ENCODE measurements at places on chromosomes 6 and 20.

DNA sequence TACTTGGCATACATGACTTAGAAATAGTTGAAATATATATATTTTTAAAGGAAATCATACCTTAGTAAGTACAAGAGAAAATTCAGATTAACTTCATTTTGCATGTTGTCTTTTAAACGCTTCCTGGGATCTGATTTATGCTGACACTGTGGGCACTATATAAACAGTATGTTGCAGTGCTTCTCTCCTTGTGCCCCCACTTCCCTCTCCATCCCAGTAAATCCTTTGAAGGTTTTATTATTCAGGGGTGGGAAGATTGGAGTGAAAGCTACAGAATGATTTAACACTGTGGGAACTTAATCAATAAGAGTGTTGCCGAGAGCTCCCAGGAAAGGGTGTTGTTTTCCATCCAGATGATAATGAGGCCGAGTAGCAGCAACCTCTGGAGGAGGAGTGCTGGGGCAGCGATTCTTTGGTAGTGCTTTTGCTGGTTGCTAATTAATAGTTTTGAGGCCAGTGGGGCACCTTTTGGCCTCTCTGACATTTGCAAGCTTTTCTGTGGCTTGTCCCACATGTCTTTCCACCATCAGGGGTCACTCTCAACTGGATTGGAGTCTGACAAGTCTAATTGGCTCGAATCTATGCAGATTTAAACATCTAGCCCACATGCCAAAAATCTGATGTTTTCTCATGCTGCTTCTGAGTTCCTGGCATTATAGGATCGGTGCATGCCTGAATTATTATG lies 183.0 kb upstream of the MMS22L start:
- no peak for DNase-seq

DNA sequence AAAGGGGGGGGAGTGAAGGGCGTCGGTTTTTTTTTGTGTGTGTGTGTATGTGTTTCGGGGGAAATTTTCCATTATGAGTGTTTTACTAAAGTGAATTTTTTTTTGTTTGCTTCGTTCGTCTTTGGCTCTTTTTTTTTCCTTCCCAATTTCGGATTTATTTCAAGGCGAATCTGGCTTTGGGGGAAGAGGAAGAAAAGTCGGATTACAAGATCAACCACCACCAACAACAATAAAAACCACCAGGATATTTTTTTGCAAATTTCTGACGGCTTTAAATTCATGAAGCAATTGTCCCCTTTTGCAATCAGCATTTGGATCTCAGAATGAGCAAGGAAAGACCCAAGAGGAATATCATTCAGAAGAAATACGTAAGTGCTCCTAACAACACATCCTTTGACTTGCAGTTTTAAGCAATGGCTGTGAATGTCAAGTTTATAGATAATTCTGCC lies 372 bp downstream of the JARID2 start:
- DNase-seq: no peak

- no peak for DNase-seq
Observed at GRCh38 chr20:50445354-50446151, 64.6 kb upstream of the PTPN1 start.

- no peak for DNase-seq
Observed at GRCh38 chr6:34025861-34026260, 120.0 kb downstream of the GRM4 start.

GRCh38 chr6:57097596-57097995 lies 7.6 kb downstream of the ZNF451 start:
- DNase-seq: no peak

DNA sequence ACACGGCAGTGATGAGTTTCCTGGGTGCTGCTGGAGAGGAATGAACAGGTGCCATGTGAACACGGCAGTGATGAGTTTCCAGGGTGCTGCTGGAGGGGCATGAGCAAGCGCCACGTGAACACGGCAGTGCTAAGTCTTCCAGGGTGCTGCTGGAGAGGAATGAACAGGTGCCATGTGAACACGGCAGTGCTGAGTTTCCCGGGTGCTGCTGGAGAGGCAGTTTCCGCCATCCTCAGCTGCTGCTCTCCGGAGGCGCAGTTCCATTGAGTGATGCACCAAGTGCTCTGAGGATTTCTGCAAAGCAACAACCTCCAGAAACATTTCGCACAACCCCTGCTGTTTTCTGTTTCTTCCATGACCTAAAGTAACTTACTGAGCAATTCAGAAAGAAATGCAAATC lies 155.4 kb downstream of the SMOC2 start:
- no peak for DNase-seq

DNA sequence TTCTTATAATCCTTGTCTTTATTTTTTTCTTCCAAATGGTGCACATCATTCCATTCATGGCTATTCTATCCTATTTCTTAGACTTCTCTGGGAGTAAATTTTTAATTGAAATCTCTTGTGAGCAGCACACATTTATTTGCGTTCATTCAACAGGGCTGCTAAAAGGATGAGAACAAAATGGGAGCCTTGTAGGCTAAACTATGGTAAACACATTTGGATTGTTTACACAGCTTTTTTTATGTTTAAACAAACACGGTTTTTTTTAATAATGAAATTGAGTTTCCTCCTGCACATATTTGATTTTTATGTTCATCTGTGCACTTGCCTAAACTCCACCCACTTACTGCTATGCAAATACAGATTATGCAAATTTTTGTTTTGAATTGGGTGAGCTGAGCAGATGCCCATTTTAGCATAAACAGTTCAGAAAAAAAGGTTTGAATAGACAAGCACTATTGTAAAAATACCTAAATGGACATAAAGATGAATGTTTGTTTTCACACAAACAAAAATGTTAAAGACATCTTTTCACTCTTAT lies 92.0 kb downstream of the OLIG3 start:
- no peak for DNase-seq

DNA sequence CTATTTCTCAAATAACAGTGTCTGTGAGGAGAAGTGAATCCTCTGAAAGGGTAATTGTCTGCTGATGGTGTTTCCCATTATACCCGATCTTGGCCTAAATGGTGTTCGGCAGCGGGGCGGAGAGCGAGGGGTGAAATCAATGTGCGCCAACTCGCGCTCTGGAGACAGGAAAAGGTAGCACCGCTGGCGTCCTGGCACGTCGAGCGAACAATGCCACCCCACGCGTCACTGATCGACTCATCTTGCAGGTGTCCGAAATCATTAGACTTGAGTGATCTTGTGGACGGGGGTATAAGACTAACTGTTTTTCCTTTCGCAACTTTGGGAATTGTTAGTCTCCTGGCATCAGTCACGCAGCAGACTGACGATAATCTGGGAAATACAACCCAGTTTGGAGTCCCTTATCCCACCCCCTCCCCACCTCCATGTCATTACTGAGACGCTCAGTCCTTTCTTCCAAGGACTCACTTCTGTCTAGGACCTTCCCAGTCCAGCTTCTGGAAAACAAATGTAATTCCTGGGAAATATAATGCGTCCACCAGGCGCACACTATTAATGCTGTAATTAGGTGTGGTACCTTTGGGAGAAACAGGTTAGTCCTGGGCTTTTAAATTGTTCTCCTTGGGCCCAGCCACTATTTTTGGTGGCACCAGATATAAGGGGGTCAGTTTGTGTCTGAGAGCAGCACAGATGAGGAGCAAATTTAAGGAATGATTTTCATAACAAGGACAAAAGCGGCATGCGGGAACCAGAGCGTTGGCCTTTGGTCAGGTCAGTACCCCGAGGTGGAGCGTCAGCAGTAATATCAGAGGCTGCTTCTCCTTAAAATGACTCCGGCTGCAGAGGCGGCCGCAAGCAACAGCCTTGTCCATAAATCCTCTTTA lies 2.3 kb downstream of the LINC00237 start:
- no peak for DNase-seq

DNA sequence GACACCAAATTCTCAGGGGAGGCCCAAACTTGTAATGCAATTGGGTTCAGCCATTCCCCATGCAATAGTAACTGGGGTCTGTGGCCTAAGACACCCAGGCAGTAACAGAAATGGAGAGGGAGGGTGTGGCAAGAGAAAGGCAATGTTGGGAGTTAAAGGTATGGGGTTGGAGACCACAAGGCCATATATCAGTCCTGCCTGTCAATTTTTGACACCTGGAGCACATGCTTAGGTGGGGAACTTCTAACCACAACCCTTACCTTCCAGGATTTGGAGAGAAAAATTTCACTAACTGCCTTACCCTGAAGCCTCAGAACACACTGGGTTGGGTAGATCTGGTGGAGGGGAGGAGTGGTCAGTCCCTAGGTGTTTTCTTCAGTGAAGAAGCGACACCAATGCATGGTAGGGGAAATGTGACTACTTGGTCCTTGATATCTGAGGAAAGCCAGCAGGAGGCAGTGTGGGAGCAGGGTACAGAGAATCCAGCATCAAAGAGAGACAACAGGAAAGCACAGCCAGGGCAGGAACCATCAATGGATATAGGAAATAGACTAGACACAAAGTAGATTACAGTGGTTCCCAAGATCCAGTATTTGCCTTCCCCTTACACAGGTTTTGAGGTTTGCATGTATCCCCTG lies 6.8 kb upstream of the USP49 start:
- no peak for DNase-seq

- DNase-seq: no peak
Observed at GRCh38 chr20:20628314-20628713, 84.1 kb downstream of the RALGAPA2 start.

- no peak for DNase-seq
Observed at GRCh38 chr20:59019217-59019616, at the start of gene TUBB1. Gene TUBB1 (plus strand): TSS chr20:59019429. CDS start chr20:59019523, 94 bp downstream.

GRCh38 chr6:1387876-1388629 lies 1.3 kb upstream of the FOXF2 start:
- no peak for DNase-seq

DNA sequence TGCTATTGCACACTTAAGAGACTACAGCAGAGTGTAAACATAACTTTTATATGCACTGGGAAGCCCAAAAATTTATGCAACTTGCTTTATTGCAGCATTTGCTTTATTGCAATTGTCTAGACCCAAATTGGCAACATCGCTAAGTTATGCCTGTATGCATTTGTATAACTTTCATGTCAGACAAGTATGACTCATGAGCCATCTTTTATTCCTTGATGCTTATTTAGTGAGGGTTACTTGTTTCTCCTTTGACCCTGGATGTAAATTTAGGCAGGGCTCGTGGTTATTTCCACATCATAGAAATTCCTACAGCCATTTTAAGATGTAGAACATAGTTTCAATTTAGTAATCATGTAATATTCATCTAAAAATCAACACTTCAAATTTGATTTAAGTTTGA lies 130.3 kb upstream of the LY86 start:
- DNase-seq: no peak

DNA sequence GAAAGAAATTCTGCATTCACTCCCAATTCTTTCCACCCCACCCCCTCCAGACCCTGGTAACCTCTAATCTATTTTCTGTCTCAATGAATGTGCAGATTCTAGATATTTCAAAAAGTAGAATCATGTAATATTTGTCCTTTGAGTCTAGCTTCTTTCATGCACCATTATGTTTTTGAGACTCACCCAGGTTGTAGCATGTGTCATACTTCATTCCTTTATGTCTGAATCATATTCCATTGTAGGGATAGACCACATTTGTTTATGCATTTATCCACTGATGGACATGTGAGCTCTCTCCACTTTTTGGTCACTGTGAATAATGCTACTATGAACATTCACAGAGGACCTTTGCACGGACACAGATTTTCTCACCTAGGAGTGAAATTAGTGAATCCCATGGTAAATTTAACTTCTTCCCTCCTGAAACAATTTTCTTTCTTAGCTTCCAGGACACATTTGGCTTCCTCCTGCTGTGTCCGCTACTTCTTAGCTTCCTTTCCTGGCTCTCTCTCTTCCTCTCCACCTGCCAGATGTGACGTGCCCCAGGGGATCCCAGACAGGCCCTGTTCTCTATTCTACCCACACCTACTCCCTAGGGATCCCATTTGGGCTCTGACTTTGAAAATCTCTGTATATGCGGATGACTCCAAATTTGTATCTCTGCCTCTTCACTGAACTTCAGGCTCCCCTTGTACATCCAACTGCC lies 24.1 kb upstream of the ARFGEF2 start:
- DNase-seq: no peak

Measured in iPS DF 19.7 (cell line).